Trophoblast cell (in vitro differentiated cells and primary cell): ENCODE measurements at places on chromosomes 3 and 15.

- DNase-seq: no peak
These were observed 61.5 kb downstream of the HOMER2 start for GRCh38 chr15:82890995-82891390.

DNA sequence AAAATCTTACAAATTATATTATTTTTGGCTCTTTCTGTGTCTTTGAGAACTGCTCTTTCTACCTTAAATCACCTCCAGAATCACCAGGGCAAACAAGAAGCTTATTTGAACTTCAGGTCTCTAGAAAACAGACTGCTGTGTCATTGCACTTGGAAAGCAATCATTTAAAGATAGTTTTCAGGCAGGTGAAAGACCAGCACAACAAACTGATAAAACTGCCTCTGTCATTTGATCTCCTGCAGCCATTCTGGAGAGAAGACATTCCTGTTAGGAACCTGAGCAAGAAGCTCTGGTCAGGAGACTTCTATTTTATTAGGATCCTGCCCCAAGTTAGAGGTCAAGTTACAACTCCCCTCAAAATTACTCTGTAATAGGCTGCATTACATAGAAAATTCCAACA is 50.7 kb upstream of the AP4E1 start:
- no peak for DNase-seq

GRCh38 chr3:99747915-99748314 is 69.7 kb upstream of the CMSS1 start:
- DNase-seq: peak; percentile 24

DNA sequence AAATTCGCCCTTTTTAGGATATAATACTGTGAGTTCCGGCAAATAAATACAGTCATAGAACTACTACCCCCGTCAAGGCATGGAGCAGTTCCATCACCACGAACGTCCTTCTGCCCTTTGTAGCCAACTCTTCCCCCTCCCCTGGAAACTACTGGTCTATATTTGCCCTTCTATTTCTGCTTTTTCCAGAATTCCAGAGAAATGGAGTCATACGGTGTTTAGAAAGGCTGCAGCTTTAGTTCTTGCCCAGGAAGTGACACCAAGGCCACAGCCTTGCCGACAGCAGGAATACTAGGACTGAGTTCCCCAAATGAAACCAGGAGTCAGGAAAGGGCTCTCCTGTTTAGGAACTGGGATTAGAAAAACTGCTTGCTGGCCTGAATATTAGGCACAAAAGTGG is 291.2 kb downstream of the FAM43A start:
- DNase-seq: peak; percentile 70

DNA sequence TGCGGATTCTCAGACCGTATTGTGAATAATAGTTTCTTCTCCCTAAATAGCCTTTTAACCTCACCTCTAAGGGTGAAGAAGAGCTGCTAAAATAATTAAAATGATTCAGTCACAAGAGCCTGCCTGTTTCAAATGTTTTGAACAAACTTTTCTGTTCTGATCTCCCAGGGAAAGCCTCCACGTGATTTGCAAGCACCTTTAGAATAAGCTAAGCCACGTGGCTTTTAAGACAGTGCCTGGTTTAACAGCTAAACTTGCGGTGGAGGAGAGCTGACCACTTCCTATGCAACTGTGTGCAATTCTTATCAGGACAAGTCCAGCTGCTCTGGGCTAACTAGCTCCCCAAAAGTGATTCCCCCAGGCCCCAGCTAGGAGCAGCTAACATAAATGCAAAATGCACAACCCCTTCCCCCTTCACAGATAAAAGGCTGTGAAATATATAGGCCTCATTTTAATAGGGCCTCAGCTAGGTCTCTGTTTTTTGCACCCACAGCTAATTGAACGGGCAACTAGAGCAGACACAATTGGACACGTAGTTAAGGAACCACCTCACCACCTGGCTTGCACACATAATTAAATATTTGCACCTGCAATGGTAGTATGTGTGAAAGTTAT is 401.2 kb upstream of the NR2F2 start:
- no peak for DNase-seq

DNA sequence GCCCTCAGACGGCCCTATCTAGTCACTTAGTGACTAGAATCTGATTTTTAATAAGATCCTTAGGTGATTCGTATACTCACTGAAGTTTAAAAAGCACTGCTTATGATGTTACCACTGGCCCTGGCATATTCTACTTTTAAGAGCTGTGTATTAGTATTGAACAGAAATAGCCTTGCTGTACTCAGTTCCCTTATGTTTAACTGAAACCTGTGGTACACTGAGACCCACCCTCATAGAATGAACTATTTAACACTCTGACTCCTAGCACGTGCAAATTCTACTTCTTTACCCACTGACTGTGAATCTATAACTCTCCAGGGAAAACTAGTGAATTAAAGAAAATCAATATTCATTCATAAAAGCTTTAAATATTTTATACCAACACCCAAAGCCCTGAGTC is 108.9 kb downstream of the CCNL1 start:
- DNase-seq: no peak

DNA sequence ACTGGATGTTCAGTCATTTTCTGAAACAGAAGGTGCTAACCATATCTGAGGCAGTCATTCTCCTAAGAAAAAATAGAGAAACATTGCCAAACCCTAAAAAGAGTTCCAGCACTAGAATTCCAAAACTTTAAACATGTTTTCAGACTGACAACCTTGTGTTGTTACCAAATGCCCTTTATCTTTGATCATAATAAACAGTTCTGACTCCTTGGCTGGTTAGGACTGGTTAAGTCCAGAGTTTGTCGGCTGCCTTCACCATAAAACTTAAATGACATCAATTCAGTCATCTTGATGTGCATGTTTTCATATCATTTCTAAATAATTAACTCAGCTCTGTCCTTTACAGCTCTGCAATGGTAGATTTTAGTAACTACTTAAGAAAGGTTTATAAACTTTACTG is 68.0 kb downstream of the COL8A1 start:
- no peak for DNase-seq

DNA sequence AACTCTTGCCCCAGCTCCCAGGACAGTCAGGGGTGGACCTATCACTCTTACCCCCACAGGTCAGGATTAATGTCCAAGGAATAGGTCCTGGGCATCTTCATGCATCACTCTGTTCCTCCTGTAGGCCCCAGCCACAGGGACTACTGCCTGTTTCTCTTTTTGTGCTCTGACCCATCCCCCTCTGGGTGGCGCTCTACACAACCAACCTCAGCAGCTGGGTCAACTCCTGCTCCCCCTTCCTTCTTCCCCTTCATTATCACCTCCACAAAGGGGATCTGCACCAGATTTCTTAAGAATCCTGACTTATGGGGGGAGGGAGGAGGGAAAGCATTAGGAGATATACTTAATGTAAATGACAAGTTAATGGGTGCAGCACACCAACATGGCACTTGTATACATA is 12.2 kb upstream of the TRANK1 start:
- DNase-seq: no peak

DNA sequence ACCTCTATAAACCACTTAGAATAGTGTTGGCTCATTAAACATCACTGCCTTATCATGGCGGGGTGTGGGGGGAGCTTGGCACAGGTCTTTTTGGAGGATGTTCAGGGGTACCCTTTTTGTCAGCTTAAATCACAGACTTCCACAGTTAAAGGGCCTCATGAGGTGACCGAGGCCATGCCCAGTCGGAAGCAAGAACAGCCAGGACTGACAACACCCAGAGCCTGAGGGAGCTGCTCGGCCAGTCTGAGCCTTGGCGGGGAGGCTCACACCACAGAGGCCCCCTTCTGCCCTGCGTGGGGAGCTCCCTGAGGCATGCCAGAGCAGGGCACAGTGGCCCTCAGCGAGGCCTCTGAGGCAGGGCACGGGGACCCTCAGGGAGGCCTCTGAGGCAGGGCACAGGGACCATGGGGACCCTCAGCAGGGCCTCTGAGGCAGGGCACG is 49.5 kb downstream of the UMPS start:
- no peak for DNase-seq

GRCh38 chr15:52078876-52079700 is 33.5 kb downstream of the BCL2L10 start:
- DNase-seq: peak; percentile 87

DNA sequence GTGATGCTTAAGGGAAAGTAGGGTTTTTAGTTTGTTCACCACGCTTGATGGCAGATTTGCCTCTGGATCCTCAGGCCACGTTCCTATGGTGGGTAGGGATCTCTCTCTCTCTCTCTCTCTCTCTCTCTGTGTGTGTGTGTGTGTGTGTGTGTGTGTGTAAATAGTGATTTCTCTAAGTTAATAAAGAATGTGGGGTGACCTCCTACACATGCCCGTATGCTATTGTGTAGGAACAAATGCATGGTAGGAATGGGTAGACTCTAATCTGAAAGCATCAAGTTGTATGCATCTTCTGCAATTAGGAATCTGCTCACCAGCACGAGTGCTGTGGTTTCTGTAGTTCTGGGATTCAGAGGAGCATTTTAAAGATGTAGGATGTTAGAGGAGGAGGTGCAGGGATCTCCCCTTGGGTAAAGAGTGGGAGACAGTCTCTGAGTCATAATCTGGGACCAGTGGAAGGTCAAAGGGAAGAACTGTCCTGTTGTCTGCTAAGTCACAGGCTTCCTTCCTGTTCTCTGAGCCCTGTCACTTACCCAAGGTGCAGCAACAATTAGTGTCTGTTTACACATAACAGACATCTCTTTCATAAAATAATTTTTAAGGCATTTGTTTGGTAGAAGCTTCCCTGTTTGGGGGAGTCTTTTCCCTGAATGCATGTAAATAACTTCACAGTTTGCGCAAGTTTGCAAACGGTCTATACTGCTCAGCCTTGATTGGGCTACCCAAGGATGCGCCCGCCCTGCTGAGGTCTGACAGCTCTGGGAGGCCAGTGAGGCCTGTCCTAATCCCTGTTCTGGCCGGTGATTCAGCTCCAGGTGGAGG is 139.8 kb downstream of the IGF1R start:
- peak; percentile 48 for DNase-seq

DNA sequence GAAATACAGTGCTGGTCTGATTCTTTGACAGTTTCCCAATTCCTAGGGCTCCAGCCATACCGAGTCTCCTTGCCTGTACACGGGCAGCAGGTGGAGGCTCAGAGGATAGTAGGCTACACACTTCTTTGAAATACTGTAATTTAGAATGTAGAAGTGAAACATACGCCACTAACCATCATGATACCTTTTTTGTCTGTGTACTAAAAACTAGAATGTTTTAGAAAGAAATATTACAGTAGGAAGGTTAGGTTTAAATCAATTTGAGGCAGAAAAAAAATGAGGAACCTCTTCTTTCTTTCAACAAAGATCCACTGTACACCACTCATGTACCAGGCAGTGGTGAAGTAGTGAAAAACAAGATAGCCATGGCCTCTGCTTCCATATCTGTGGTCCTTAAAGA is 354.7 kb downstream of the MCTP2 start:
- DNase-seq: no peak

DNA sequence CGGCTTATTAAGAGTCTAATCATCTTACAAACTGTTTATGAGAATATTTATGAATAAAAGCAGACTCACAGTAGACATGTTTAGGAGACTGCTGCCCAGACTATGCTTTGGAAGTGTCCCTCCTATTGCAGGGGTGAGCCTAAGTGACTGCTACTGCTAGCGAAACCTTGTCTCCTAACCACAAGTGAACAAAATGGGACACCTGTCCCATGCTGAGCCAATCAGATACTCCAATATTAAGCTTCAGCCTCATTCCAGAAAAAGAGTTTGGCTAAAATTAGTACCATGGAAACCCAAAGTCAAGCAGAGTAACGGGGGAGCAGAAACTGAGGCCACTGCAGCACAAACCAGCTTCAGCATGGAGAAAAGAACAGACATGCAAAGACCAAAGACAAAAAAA is 4.6 kb downstream of the DENND6A start:
- DNase-seq: no peak

DNA sequence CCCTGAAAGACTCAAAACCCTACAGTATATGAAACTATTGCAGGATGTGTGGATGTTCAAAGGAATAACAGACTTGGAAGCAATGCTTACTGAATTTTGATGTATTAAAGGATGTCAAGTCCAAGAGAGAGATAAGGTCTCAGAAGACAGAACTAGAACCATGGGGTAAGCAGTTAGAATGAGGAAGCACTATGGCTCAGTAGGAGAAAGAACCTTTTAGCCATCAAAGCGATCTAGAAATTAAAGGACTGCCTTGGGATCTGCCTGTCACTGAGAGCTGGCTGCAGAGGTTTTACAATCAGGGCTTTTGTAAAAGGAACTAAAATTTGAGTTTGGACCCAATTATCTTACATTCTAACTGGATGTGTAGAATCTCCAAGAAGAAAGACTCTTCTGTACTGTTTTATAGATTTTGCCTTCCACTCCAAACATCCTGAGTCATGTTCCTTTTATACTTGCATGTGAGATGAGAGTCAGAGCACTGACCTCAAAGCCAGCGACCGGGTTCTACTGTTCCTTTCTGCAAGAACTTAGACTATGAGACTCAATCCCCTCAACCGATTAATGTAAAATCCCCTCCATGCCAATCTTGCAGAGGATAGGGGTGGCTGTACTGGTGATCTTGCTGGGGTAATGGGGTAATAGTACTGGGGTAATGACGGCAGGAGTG is 412.3 kb upstream of the TPRG1 start:
- DNase-seq: no peak

GRCh38 chr3:159796744-159797143 is 191.9 kb upstream of the IL12A start:
- DNase-seq: no peak

DNA sequence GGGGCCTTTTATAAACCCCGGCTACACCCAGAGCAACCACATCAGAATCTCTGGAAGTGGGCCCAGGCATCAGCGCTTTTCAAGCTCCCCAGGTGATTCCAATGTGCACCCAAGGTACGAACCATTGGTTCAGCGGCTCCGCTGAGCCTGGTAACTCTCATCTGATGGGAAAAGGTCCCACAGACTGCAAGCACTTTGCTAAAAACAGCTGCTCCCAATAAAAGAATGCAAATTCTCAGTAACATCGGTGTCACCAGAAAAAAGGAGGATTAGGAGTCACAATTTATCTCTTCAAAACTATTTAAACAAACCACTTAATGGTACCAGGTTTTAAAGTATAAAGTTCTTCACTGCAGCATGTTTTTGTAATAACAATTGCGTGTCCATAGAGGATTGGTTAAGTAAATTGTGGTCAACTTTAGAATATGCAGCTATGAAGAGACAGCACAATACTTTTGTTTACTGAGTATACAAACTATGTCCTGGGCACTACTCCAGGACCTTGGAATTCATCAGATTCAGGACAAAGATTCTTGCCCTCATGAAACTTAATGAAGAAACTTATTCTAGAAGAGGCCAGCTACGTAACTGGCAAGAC is 660.7 kb upstream of the ADAMTS9 start:
- no peak for DNase-seq

DNA sequence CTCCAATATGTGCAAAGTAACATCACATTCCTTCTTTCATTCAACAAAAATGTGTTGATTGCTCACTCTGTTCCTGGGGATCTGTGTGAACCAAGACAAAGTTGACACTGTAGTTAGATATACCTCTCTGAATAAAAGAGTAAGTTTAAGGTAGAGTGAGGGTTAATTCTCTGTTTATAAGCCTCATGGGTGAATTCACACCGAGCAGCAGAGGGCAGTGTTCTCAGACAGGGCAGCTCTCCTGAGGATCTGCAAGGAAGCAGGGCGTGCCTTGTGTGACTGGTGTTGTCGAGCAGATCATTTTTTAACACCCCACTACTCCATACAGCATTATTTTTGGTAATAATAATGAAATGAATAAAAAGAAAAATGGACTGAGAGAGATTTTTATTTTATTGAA is 34.4 kb downstream of the PAQR9 start:
- DNase-seq: peak; percentile 66

GRCh38 chr3:138426211-138426610 is 8.2 kb upstream of the ESYT3 start:
- DNase-seq: peak; percentile 13

GRCh38 chr3:56885879-56886278 is 84.1 kb upstream of the ARHGEF3 start:
- DNase-seq: no peak
